Natural killer cell (primary cell): ENCODE measurements at places on chromosomes 11 and 22. TPM values are rescaled to one million over a fixed set of nuclear protein-coding genes. Genes with fewer than 3 reads are reported as not detected.

GRCh38 chr11:114215871-114216795 is 80.1 kb upstream of the NNMT start:
- no peaks in the 10 kb centered on the region for H3K27me3 ChIP-seq
- no peak overlapping the region for H3K27ac ChIP-seq
- H3K4me3 ChIP-seq, result no peak overlapping the region
- no peaks in the 10 kb centered on the region for H3K36me3 ChIP-seq
- peaks cover 46% of the 10 kb centered on the region for H3K4me1 ChIP-seq

GRCh38 chr22:37999640-38000272 is 15.4 kb upstream of the SOX10 start:
- no peak overlapping the region for H3K4me3 ChIP-seq
- H3K36me3 ChIP-seq, result no peaks in the 10 kb centered on the region
- peaks cover 80% of the 10 kb centered on the region for H3K4me1 ChIP-seq
- no peak overlapping the region for H3K27ac ChIP-seq

DNA sequence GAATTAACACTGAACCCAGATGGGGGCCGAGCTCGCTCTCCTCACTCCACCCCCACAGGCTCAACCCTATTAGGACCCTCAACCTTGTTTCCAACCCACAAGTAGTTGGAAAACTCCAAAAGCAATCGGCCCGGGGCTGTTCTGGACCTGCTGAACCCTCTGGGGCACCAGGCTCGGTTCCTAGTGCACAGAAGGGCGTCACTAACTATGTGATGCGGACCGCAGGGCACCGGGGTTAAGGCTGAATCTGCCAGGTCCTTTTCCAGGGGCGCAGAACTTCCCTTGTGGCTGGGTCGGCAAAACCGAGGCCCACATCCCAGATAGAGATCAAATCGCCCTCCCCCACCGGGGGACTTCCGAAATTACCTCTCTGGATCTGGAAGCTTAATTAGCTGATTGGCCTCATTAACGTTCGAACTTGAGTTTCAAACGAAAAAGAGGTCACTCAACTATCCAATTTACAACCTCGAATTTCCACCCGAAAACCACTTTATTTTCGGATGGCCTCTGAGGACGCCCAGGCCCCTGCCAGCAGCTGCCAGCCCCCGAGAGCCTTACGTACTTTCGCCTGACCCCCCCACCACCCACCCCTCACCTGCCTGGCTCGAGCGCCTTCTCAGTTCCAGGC is 1.7 kb downstream of the SHANK2 start:
- H3K36me3 ChIP-seq, result no peaks in the 10 kb centered on the region
- DNase-seq, result no peak

DNA sequence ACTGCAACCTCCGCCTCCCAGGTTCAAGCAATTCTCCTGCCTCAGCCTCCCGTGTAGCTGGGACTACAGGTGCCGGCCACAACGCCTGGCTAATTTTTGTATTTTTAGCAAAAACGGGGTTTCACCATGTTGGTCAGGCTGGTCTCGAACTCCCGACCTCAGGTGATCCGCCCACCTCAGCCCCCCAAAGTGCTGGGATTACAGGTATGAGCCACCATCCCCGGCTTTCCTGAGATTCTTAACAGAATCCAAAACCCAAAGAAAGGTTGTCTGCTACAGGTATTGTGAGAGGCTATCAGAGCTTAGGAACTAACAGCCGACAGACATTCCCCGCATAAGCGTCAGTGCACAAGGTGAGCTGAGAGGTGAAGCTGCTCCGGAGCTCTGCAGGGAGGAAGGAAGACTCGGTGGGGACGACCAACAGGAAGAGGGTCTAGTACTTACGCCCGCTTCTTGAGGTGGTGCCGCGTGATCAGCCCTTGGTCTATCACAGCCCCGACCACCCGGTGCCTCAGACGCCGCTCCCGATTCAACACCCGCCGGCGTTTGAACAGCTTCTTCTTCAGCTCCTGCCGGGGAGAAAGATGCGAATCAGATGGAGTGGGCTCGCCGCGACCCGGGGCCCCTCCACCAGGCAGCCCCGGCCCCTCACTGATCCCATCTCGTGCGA is 470 bp downstream of the C11orf98 start:
- peaks cover 14% of the 10 kb centered on the region for H3K36me3 ChIP-seq
- H3K4me3 ChIP-seq, result peak overlapping the region; percentile 87
- no peak for DNase-seq
- peaks cover 28% of the 10 kb centered on the region for H3K4me1 ChIP-seq
- H3K27me3 ChIP-seq, result no peaks in the 10 kb centered on the region

- H3K36me3 ChIP-seq, result peaks cover 14% of the 10 kb centered on the region
- H3K4me1 ChIP-seq, result peaks cover 22% of the 10 kb centered on the region
- H3K4me3 ChIP-seq, result no peak overlapping the region
- H3K27ac ChIP-seq, result peak overlapping the region; percentile 42
Observed at GRCh38 chr11:130118165-130118564, 41.4 kb upstream of the ST14 start.

- H3K27ac ChIP-seq, result no peak overlapping the region
- no peaks in the 10 kb centered on the region for H3K36me3 ChIP-seq
- no peak for DNase-seq
- no peaks in the 10 kb centered on the region for H3K4me1 ChIP-seq
Observed at GRCh38 chr22:37345863-37346504, 63.7 kb downstream of the CYTH4 start.

DNA sequence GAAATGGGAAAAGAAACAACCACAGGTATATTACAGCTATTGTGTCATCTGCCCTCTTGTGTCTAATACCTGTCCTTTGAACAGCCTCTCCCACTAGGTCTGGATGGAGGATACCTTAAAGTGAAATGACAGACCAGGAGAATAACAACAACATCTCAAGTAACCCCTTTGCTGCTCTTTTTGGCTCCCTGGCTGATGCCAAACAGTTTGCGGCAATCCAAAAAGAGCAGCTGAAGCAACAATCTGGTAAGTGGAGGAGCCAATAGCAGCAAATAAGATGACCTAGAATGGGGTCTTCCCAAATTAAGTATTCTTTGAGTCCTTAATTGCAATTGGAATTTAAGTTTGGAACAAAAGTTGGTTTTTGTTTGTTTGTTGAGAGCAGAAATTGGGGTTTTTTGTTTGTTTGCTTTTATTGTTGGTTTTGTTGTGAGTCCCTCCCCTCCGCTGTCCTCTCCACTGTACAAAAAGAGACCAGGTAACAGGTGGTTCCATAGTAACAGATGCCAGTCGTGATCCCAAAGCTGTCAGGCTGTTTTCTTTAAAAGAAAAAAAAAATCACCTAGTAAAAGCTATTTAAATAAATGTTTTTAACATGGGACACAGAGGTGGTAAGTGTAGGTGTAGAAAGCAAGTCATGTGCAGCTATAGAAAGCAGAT is 5.7 kb downstream of the UBE4A start:
- no peaks in the 10 kb centered on the region for H3K27me3 ChIP-seq
- no peak for DNase-seq
- H3K4me1 ChIP-seq, result peaks cover 7% of the 10 kb centered on the region
- H3K36me3 ChIP-seq, result peaks cover 57% of the 10 kb centered on the region

- no peak overlapping the region for H3K4me3 ChIP-seq
- H3K27ac ChIP-seq, result no peak overlapping the region
- no peaks in the 10 kb centered on the region for H3K27me3 ChIP-seq
- no peaks in the 10 kb centered on the region for H3K4me1 ChIP-seq
- DNase-seq, result no peak
Observed at GRCh38 chr11:62186195-62186594, 3.8 kb upstream of the SCGB1D1 start.

The CRKL gene
- total RNA-seq, result 71.2 TPM

The SYNGR1 gene
- total RNA-seq, result 35.7 TPM

The NRIP3 gene
- 4.6 TPM for total RNA-seq

The MUC6 gene
- not detected for total RNA-seq
